ENCODE measurements at places on chromosomes 7 and 10.

GRCh38 chr10:105837951-105838350, 1196.9 kb downstream of the SORCS3 start:
- no peak for DNase-seq

- DNase-seq = no peak
Observed at GRCh38 chr7:44101966-44102845, 1.9 kb upstream of the AEBP1 start.

- DNase-seq = no peak
Observed at GRCh38 chr7:104818961-104819880, 194.8 kb upstream of the KMT2E start.

GRCh38 chr7:972110-972509, 3.2 kb downstream of the COX19 start:
- DNase-seq = no peak

- no peak for DNase-seq
Observed at GRCh38 chr7:27922907-27923641, 183.1 kb downstream of the TAX1BP1 start.

- no peak for DNase-seq
Observed at GRCh38 chr10:24907956-24908355, 44.5 kb downstream of the PRTFDC1 start.

Data from nucleus accumbens (tissue), 56 donors.